ENCODE measurements at places on chromosomes 12 and 14.
A peak's percentile ranks its signal among the peaks of the same experiment; 100 is the strongest.

GRCh38 chr12:20444595-20445170 is 76.3 kb downstream of the PDE3A start:
- DNase-seq, result no peak

GRCh38 chr14:82180139-82180538 is 646.5 kb upstream of the SEL1L start:
- no peak for DNase-seq

GRCh38 chr14:81447021-81447764 is 47.1 kb upstream of the STON2 start:
- no peak for DNase-seq

DNA sequence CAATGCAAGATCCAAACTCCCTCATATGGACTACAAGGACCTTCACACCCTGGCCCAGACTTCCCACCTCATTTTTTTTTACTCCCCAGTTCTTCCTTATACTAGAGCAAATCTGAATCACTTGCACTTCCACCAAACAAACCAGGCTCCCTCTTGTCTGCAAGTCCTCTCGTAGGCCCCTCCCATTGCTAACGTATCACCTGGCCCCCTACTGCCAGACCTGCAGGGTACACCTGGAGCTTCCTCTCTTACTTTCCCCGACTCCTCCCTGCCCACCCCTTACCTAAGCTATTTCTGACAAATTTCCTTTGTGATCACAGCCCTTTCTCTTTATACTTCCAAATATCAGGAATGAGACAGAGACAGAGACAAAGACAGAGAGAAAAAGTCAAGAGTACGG is 463.9 kb downstream of the GALC start:
- DNase-seq, result peak; percentile 18

- DNase-seq, result no peak
These were observed 63.7 kb downstream of the FBXL14 start for GRCh38 chr12:1530592-1531152.

- no peak for DNase-seq
These were observed 71.8 kb upstream of the SLC35F4 start for GRCh38 chr14:57937676-57938075.

GRCh38 chr14:24251880-24252288 is 9.5 kb upstream of the TINF2 start:
- DNase-seq, result no peak

GRCh38 chr12:83896416-83896815 is 1016.2 kb downstream of the SLC6A15 start:
- no peak for DNase-seq

Data from NCI-H1105 treated with DMSO at 0.1 percent for 48 hours (cell line).